Activated CD8-positive, alpha-beta memory T cell treated with anti-CD3 and anti-CD28 coated beads for 48 hours (primary cell): ENCODE measurements at places on chromosomes 5 and 9.

- DNase-seq = no peak
Measured at GRCh38 chr9:68562461-68562860, 21.8 kb upstream of the TMEM252 start.

DNA sequence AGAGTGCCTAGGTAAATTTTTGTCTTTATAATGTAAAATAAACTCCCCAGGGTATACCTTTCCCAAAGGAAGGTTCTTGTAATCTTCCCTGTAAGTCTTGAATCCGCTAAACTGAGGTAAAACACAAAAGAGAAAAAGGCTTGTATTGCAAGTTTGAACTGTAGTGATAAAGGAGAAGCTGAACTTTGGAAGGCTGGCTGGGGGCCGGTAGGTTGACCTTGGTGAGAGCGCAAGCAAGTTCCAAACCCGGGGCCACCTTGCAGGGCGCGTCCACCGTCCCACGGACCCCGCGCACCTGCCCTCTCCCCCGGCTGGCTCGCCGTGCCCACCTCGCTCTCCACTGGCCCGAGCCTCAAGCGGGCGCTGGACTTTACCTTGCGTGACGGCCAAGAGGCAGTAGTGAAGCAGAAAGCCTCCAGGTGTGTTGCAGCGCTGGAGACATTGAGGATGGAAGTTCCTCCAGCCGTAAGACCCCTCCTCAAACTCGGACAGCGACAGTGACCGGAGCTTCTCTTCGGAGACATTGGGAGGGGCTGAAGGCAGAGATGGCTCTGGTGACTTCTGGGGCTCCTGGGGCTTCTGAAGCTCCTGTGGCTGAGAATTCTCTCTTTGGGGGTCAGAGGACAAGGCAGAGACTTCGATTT, 428 bp downstream of the SLCO4C1 start:
- DNase-seq = no peak

DNA sequence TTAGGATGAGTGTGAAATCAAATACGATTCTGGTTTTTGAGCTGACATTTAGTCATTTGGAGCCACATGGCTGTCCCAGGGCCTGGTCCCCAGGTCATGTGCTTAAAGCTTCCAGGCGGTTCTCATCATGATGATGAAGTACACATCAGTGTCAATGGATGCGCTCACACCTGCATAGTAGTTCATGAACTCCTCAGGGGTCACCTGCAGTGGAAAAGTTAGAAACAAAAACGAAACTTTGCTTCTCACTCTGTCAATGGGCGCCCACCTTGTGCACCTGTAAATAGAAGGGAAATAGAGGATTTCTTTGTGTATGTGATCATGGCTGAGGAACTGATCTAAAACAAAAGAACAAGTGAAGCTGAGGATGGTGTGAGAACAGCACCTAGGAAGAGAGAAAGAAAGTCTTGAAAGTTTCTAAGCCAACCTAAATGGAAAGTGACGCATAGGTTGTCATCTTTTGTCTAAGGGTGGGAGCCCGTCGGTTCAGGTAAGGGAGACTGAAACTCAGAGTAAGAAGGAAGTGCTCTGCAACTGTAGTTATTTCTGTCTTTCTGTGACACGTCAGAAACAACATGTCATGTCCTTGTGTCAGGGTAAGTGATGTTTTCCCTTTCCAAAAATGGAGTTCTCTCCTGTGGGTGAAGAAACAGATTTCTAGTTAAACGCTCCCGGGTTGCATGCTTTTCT, 33.8 kb downstream of the CAPSL start:
- no peak for DNase-seq

DNA sequence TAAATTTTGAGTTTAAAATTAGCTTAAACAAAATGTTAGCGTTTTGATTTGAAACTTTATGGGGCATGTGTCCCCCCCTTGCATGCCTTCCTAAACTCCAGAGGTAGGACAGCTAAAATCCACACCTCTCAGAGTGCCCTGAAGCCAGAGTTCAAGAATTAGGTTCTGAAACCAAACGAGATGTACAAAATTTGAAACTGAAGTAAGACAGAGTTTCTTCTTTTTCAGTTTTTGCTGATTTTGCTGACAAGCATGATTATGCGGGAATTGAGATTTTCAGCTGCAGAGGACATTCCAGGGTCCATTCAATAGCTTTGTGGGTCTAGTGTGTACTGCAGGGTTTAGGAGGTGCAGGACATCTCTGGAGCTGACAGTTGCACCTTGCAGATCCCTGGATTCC, 17.1 kb upstream of the LOX start:
- no peak for DNase-seq

DNA sequence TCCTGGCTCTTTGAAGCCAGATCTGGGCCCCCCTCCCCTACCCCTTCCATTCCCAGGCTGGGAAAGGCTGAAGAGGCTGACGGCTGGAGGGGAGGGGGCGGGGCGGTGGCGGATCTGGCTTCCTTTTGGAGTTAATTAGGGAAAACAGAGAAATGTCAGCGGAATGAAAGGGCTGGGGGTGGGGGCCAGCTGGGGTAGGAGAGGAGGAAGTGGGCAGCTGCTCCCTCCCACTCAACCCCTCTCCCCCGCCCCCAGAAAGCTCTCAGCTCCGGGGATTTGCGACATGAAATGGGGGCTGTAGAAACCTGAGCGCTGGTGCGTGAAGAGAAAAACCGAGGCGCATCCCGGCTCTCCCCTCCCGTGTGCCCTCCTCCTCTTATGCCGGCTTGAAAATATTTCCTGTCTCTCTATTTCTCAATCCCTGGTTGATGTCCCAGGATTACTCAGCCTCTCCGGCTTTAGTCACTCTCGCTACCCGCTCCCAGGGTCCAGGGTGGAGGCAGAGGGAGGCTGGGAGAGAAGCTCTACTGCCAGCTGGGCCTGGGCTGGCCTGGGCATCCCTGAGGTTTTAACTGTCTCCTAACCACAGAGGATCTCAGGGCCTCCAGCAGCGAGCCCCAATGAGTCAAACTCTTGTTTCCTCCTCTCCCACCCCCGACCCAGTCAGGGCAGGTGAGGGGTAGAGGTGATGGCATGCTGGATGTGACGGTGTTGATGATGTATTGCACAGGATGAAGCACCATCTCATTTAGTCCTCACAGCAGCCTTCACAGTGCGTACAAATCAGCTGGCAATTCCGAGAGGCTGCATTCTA, 20.1 kb downstream of the PCDHGC5 start:
- no peak for DNase-seq

GRCh38 chr5:78779771-78780616, 131.4 kb upstream of the LHFPL2 start:
- no peak for DNase-seq

DNA sequence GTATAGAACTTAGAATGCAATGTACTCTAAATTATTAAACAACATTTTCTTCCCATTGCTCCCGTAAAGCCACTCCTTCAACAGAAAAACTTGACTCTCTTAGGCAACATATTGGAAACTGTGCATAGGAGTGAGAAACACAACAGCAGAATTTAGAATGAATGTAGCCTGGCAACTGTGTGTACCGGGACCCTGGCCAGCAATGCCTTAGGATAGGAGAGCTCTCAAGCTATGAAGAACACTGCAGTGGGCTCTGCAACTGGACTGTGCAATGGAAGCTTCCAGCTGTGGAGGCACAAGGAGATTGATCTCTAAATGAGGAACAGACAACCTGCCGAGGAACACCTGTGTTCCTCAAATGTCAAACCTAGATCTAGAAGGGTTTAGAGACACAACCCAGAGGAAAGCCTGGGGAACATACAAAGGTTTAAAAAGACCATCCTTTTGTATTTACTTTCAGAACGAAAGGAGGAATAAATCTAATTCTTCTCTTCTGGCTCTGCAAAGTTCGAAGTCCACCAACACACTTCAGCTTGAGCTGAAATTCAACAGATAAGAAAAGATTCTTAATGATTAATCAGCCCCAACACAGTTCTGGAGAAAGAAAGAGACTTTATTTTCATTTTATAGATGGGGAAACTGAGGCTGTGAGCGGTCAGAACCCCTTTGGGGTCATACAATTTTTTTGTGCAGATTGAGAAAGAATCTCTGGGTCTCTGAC, 51.5 kb upstream of the ARL15 start:
- no peak for DNase-seq
